T follicular helper cell (primary cell): ENCODE measurements at places on chromosomes 11 and 22.

- no peak for DNase-seq
Observed at GRCh38 chr11:1507381-1508140, 21.0 kb upstream of the MOB2 start.

GRCh38 chr22:36872084-36872483 lies 11.3 kb downstream of the NCF4 start:
- DNase-seq = no peak

GRCh38 chr22:27329131-27329850 lies 472.3 kb downstream of the MN1 start:
- no peak for DNase-seq

GRCh38 chr11:131122448-131122847 lies 206.2 kb upstream of the SNX19 start:
- DNase-seq = no peak

GRCh38 chr11:63915961-63916836 lies 765 bp downstream of the RCOR2 start:
- no peak for DNase-seq

GRCh38 chr11:97015327-97015726 lies 625.5 kb downstream of the JRKL start:
- no peak for DNase-seq

DNA sequence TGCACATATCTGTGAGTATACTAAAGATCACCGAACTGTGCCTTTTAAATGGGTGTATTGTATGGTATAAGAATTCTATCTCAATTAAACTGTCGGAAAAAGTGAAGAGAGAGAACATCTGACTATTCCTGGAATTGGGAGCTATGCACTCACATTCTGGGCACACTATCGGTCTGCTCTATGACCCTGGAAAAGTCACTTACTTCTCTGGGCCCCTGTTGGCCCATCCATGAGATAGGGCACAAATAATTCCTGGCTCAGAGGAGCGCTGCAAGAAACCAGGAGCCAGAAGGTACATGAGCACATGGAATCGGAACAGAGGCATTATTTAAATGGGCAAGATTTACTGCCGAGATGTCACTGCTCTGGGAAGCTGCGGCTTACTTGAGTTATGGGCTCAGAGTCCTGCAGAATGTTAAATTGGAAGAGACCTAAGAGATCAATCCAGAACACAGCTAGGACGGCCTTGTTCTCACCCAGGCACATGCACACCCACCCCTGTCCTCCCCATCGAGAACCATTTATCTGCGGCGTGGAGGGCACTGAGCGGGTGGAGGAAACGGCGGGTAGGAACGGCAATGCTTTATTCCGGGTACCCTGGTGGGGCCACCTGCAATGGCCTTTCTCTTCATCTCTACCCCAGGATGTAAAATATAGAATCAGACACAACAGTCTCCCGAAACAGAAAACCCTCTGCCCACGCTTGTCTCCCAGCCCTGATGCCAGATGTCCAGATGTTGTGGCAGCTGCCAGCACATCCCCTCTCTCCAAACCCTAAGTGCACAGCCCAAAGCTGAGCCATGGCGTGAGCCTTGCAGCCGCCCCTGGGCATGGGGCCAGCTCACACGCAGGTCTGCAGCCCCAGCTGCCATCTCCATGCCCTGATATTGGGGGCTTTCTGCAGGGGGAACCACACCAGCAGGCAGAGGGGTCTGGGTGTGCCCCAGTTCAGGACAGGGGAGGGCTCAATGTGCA lies 142.4 kb downstream of the DSCAML1 start:
- no peak for DNase-seq

DNA sequence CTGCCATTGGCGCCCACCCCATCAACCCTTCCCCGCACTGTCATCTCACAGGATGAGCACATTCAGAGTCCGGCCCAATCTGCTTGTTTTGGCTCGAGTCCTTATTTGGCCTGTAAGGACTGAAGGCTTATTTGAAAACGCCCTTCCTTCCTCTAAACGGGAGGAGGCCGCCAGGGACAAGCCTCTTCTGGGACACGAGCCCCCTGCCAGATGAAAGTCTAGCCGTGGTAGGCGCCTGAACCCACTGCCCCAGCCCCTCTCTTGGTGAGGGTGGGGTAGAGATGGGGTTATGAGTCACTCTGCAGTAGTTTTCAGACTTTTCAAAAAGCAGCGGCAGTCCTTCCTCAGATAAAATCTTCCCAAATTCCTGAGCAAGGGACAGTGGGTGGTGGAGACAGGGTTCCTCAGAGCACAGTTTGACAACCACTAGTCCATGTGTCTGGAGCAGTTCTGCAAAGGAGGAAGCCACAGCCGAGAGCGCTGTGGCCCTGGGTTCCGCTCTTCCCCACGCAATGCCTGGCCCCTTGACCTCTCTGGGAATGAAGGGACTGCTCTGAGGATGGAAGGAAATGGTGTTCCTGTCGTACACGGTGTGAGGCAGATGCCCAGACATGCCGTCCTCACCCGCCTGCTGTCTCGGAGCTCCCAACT lies 57.0 kb downstream of the MYH9 start:
- no peak for DNase-seq

GRCh38 chr11:118258410-118258809 lies 5.7 kb downstream of the MPZL2 start:
- DNase-seq = no peak

DNA sequence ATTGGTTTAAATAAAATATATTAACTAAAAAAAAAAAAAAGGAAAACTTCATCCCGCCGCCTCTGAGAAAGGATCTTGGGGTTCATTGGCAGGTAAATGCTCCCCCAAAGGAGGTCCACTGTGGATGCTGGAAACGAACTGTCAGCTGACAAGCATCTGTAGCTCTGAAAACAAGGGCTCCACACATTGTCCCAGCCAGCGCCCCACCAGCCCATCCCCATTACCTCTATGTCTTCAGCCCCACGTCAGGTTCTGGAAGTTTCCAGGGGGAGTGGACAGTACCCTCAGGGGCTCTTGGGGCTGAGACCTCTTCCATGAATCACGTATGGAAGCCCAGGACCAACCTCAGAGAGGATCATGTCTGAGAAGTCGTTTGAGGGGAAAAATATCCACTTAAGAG lies 66.4 kb upstream of the WNT7B start:
- DNase-seq = no peak

DNA sequence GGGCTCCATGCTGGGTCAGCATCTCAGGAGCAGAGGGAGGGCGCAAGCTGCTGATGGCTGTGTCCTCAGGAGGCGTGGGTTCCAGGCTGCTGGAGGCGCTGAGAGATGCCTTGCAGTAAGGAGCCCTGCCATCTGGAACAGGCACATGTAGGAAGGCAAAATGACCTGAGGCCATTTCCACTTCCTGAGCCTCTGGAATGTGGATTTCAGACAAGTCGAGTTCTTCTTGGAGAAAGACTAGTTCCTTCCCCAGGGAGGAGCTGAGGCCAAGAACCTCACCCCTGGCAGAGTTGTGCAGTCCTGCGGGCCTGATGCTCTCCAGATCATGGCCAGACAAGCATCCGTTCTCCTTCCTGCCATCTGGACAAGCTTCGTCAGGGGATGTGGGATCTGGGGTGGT lies 19.3 kb downstream of the HPS4 start:
- DNase-seq = no peak

- no peak for DNase-seq
Observed at GRCh38 chr11:105388006-105388405, 221.9 kb upstream of the GRIA4 start.

DNA sequence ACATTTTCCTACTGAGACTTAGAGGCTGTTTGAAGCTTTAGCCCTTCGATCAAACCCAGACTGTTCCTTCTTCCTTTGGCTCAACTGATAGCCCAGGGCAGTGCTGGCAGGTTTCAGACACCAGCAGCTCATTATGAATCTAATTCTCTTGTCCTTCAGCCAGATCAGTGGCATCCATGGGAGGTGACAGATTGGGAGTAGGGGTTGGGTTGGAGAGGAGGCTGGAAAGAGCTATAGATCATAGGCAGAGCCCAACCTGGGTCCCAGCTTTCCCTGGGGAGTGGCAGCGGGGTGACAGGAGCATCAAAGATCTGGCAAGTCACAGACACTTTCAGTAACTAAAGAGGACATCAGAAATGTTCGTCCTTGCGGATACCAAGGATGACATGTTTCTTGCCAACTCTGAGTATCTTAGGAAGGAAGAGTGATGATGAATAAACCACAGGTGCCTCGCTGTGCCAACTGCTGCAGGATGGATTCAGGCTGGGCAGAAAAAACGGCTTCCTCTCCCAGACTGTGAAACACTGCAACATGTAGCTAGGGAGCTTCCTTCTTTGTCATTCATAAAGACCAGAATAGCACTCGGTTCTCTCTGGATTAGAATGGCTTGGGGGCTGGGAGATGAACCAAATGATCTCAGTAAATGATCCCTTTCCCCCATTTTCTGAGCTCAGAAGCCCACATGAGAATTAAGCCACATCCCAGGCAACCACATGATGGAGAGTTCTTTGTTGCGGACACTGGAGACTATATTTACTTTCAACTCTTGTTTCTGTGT lies 19.1 kb downstream of the ABCC8 start:
- DNase-seq = no peak

- DNase-seq = no peak
Observed at GRCh38 chr22:42930810-42931420, 73.8 kb upstream of the ARFGAP3 start.

GRCh38 chr11:69822676-69823494 lies 3.7 kb upstream of the FGF3 start:
- DNase-seq = no peak

DNA sequence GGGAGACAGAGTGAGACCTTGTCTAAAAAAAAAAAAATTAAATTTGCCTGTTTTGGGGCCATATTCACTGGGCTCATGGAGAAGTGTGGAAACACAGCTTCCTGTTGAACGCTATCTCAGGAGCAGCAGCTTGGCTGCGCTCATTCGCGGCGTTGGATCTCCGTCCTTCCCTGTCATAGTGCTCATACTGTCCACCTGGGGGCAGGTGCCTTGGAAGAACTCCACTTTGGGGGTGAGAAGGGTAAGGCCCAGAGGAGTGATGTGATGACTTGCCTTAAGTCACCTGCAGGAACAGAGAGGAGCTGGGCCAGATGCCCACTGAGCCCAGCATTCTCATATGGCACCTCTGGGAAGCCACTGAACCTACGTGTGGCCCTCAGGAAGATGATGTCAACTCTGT lies 82.8 kb downstream of the CABIN1 start:
- DNase-seq = no peak

- DNase-seq = no peak
Observed at GRCh38 chr11:2862395-2863275, 22.9 kb downstream of the CDKN1C start.

GRCh38 chr11:20364341-20364792 lies 853 bp downstream of the HTATIP2 start:
- DNase-seq = no peak

- no peak for DNase-seq
Observed at GRCh38 chr22:45922256-45922655, 54.7 kb downstream of the WNT7B start.

DNA sequence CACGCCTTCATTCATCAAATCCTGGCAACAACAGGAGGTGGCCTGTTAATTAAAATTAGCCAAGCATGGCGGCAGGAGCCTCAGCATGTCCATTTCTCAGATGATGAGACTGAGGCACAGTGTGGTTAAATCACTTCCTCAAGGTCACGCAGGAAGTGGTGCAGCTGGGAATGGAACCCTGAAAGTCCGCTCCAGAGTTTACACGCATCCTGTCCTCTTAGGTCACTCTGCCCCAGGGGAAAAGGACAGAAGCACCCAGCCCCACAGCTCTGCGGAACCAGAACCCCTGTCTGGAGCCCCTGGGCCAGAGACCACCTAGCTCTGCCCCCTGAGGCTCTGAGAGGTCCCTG lies 19.6 kb downstream of the RPL3 start:
- no peak for DNase-seq

DNA sequence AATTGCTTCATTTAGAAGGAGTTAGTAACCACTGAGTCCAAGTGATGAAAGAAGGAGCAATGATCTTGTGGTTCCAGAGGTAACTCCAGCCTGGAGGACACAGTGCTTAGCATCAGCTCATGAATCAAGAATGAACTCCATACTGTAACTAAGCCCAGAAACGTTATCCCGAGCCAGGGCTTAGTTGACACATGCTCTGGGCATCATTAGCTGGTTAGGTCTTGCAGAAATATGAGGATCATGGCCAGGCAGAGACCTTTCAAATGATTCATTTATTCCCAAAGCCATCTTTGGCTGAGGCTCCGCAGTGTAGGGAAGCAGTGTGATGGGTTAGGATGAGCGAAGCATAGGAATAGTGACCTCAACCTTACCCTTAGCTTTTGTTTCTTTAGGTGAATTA lies 277.4 kb downstream of the FAM76B start:
- no peak for DNase-seq

GRCh38 chr11:122954455-122954854 lies 27.2 kb downstream of the BSX start:
- DNase-seq = no peak

DNA sequence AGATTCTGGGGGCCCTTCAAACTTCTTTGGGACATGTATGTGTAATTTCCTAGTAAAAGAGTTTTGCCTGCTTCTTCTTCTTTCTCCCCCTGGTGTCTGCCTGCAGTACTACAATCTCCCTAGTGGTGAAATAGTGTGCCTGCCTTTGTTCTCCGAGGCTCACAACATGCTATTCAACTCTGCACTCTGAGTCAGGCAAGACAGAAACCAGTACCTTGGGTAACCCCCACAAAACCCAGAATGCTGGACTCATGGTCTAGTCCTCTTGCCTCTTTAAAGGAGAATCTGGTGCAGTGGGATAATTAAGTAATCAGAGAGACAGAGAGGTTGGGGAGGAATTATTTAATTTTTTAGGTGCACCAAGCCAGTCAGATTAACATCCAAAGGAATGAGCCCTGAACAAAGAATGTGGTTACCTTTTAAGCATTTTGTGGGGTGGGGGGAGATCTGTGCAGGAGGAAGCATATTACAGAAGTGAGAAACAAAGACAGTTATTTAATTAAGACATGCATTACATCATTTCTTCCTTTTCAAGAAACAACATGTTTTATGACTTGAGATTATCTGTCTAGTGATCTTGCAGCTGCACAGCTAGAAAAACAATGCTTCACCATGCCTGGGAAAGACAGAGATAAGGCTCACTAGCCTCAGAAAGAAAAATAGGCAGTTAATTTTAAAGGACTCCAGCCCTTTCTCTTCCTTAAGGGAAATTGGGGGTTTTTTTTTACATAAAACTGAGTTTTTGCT lies 11.0 kb upstream of the MS4A6A start:
- peak; percentile 24 for DNase-seq

- no peak for DNase-seq
Observed at GRCh38 chr11:37087650-37088572, 489.9 kb upstream of the RAG2 start.

- DNase-seq = no peak
Observed at GRCh38 chr11:72766152-72766902, 14.1 kb upstream of the ARAP1 start.

DNA sequence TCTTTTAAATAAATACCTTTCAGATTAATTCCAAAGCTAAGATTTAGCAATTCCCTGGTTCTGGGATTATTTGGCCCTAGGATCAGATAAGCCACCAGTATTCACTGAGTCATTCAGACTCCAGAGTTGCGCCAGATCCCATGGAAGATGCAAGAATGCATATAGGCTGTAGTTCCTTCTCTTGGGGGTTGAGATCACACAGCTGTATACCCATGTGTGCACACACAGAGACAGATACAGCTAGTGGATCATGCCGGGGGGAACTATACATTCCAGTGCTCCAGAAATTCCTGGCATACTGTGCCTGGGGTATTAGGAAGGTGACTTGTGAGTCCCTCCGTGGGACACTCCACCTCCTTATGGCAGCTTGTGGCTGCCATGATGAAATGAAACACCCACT lies 75.4 kb downstream of the ZBTB16 start:
- no peak for DNase-seq
